ENCODE measurements at places on chromosomes 5 and 9.

GRCh38 chr9:134128727-134129679 is 6.9 kb upstream of the WDR5 start:
- DNase-seq = no peak

- DNase-seq = no peak
Observed at GRCh38 chr5:175096469-175097165, 347.4 kb downstream of the DRD1 start.

GRCh38 chr5:31385774-31386537 is 145.9 kb downstream of the DROSHA start:
- DNase-seq = no peak

DNA sequence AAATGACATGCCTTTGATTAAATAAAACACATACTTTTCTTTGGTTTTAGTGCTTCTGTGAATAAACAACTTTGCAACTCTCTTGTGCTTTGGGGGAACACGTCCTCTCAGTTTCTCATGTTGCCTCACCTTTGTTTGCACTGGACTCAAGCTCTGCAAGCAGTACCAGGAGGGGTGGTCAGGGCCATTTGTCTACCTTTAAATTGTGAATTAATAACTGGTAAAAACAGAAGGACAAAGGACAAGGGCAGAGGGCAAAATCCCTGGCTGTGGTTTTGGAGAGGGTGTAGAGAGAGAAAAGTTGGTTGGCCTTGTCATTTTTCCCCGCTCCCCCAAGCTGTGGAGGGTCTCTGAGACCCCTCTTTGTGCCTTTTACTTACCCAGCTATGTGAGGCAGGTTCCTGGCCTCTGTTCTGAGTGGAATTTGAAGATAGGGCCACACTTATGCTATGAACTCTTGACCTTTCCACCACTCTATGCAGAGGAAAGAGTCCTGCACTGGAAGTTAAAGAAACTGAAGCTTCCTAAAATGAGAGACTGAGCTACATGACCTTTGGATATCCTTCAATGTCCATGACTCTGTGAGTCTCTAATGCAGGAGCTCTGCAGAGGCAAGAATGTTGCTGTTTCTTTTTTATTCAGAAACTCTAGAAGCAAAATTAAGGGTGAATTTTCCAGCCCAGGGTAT is 55.1 kb upstream of the MOCS2 start:
- no peak for DNase-seq

DNA sequence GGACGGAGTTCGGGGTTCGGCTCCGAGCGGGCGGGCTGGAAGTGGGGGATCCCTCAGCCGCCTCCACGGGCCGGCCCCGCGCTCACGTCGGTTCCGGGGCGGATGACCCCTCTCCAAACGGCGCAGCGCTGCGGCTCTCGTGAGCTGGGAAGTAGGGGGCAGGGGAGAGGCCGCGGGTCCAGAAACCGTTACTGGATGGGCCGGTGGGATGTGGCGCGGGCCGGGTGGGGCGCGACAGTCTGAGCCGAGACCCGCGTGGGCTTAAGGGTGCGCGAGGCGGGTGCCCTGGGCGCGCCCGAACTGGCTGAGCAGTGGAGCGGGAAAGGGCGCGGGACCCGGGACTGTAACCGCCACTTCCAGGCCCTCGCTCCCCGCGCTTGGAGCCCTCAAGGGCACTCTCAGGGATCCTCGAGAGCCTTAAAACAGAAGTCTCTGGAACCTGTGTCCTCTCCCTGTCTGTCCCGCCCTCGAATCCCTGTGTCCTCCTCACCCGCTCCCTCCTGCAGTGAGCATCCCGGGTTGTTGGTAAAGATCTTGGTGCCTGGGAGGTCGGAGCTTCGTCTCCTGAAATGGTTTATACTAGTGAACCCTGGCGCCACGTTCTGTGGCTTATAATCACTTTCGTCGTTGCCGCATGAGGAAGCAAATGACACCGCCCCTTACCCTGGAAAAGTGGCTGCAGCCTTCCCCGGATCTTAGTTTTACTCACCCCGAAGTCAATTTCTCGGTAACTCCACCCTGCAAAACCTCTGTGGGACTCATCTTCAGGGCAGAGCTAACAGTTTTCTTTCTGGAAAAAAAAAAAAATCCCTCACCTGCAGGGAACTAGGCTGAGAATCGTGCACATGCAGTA is 571 bp upstream of the MARCHF11 start:
- DNase-seq = no peak

- no peak for DNase-seq
Observed at GRCh38 chr9:21267485-21268346, 27.9 kb upstream of the IFNA14 start.

DNA sequence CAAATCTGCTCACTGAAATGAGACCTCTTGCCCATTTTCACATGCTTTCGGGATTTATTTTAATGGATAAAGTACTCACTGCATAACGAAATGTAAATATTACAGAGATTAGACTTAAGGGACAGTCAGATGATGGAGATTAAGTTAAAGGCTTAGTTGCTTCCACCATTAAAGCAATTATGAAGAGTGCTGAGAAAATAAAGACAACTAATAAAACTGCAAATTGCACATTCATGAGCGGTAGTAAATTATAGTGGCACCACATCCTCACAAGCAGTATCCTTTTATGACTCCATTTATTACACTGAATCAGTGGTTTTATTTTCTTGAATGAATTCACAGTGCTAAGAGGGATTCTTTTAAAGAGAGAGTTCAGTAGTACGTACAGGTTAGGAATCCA is 76.2 kb upstream of the TMED7 start:
- no peak for DNase-seq

DNA sequence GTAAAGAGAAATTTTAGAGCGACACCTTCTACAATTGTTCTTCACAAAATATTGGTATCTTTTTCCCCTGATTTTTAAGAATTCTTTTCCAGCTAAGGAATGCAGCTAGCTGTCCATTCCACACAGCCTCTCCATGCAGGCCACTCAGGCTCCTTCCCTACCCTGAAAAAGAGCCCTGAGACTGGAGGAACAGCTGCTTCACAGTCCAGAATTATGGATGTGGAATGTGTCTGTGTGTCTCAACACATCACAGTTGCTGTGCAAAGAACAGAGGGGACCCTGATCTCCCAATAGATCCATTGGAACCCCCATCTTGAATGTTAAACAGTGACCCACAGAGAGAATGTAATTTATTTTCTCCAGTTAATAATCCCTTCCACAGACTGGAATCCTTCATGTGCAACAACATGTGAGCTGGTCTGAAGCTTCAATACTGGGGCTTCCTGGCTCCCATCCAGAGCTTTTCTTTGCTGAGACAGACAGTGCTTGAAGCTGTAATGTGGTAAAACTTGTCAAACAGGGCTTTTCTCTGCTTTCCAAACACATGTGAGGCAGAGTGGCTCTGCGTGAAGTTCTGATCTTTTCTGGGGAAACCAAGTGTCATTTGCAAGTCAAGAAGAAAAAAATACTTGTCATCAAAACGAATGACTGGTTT is 53.3 kb upstream of the SMC5 start:
- no peak for DNase-seq
